Ammon's horn (tissue), 1 donor: ENCODE measurements at places on chromosomes 2 and 18.

DNA sequence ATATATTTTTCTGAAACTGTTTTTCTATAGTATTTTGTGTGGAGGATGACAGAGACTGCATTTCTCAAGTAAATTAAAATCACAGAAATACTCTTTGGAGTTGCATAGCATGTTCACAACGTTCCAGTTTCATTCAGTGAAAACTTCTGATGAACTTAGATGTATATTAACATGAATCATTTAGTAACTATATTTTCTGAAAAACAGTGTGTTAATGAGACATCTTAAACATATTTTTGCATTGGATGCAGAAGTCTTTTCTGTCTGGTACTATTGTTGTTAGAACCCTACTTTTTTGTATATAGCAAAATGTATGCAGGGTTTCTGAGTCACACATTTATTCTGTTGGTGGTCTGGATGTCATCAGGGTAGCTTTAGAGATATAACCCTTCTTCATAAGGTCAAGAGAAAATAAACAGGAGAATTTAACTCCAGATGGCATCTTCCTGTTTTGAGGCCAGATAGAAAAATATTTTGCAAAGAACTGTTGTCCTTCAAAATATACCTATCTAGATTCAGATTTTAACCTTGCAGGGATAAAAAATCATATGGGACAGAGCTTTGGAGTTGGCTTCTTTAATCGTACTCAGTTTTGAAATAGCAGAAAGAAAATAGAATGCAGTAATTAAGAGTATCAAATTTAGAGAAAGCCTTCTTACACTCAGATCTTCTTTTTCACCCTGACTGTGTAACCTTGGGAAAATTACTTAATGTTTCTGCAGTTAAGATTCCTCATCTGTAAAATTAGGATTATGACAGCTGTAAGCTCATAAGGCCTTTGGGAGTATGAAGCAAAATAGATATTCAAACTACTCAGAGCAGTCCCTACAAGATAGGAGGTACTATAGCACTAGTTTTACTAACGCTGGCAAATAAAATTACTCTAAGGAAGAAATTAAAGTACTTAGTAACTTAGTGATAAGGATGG lies 5.3 kb downstream of the COL3A1 start:
- no peak for DNase-seq

GRCh38 chr2:942775-943460 lies 7.7 kb upstream of the SNTG2 start:
- DNase-seq = no peak

DNA sequence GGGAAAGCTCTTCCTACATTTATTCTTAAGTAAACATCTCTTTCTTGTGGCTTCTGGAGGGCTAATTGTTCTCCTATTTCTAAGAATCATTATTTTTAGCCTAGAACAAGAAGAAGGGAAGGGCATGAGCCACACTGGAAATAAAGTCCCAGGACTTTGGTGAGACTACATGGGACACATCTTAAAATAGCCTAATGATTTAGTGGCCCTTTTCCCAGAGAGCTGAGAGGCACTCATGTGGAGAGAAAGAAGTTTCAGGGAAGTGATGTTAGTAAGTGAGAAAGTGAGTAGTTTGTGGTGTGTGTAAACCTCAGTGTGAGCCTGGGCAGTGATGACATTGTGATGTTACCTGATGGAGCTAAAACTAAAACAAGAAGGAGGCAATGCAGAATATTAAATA lies 14.6 kb downstream of the ITGA4 start:
- no peak for DNase-seq

DNA sequence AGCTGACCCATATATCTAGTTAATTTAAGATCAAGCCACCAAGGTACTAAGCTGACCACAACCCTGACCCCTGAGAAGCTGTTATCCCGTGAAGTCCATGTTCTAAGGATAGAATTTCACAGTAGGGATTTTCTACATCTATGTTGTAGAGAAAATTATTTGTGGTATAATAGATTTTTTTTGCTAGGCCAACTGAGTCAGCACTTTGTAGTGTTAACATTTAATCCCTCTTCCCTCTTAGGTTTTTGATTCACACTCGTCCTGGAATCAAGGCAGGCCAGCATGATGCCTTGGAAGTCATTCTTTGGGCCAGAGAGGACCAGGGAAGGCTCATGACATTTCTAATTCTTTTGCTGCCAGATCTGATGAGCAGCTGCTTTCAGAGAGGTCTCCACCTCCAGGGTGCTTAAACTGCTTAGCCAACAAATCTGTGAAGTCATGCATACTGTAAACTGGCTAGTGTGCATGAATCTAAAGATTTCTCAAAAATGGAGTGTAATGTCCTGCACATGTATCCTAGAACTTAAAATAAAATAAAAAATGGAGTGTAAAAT lies 102.5 kb downstream of the RBM43 start:
- no peak for DNase-seq

- DNase-seq = no peak
Observed at GRCh38 chr18:12302391-12303147, 5.5 kb upstream of the TUBB6 start.

DNA sequence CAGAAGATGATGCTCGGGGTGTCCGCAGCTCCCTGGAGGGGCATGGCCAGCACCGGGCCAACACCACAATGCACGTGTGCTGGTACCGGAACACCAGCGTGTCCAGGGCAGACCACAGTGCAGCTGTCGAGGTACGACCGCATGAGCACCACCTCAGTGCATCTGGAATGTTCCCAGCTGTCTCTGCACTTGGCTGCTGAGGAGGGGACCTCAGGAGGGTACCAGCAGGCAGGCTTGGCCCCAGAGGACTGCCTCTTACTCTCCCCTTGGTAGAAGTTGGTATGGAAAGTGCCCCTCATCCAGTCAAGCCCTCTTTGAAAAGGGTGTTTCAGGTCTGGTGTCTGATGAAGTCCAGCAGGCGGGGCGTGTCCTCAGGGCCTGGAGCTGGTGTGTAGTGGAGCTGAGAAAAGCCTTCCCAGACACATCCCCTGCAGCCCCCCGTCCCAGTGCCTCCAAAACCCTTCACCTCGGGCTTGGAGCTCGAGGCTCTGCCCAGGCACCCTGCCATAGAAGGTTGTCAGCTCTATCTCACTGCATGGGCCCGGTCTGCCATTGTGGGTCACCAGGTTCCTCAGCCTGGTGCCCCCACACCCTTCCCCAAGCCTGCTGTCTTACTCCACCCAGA lies 16.7 kb downstream of the STK25 start:
- no peak for DNase-seq

DNA sequence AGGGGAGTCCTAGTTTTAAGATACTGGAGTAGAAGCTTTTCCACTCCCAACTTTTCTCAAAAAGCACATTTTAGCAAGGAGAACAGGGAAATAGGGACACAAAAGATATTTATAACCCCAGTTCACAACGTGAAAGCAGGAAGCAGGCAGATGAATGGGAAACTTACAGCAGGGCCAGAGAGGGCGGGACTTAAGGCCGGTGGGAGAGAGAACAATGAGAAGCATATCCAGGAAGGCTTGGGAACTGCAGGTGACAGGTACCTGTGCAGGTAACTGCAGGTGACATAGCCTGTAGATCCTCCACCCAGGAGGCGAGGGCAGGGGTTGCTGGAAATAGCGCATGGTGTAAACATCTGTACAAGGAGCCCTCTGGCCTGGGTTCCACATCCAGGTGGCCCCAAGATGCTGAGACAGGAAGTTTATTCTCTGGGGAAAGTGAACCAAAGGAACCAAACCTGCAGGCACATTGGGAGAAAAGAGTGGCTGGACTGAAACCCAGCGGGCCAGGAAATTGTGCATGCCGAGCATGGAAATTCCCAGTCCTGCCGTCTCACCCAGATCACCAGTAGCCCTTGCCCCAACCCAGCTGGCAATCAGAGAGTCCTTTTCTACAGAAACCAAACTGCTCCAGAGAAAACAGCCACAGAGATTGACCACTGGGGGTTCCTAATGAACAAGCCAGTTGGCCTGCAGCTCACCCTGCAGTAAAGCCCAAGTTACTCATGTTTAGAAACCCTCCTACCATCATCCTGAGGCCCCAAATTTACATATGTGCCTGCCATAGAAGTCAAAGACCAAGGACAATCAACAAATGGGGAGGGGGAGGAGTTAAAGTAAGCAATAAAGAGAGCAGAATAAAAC lies 24.3 kb upstream of the COL6A3 start:
- no peak for DNase-seq

GRCh38 chr2:37554155-37554510 lies 117.3 kb downstream of the CDC42EP3 start:
- peak; percentile 54 for DNase-seq

- DNase-seq = no peak
Observed at GRCh38 chr2:34549710-34550345, 950.7 kb upstream of the FAM98A start.

DNA sequence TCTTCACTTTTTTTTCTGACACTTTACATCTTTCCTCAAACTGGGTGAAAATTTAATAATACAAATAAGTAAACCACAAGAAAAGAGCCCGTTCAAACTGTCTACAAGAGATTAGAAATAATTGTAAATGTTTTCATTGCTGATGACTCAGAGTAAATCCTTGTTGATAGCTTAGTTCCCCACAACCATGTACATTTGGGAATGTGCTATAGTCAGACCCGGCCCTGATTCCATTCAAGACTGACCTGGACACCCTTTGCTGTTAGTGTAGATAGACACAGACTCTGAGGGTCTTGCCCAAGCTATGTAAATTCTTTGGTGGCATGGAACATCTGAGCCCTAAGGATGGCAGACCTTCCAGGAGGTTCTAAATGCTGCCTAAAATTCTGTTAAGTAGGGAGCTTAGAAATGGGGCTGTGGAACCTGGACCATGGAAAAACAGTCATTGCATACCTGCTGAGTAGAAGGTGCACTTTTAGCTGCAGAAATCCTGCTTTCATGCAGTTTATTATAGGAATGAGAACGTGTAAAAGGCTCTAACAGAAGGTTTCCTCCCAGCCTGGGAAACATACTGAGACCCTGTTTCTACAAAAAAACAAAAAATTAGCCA lies 3.7 kb downstream of the MALT1 start:
- no peak for DNase-seq

- no peak for DNase-seq
Observed at GRCh38 chr2:54520687-54521086, 64.6 kb downstream of the SPTBN1 start.

DNA sequence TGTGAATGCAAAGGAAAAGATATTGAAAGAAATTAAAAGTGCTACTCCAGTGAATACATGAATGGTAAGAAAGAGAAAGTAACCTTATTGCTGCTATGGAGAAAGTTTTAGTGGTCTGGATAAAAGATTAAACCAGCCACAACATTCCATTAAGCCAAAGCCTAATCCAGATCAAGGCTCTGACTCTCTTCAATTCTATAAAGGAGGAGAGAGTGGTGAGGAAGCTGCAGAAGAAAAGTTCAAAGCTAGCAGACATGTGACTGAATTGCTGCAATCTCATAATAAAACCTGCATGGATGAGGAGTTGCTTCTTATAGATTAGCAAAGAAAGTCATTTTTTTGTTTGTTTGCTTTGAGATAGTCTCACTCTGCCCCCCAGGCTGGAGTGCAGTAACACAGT lies 130.2 kb downstream of the DNAH6 start:
- DNase-seq = no peak

- DNase-seq = no peak
Observed at GRCh38 chr2:167157523-167157922, 269.2 kb downstream of the XIRP2 start.

GRCh38 chr18:58639751-58640427 lies 11.0 kb upstream of the ALPK2 start:
- DNase-seq = peak; percentile 34

GRCh38 chr18:25056429-25056828 lies 295.5 kb downstream of the ZNF521 start:
- DNase-seq = peak; percentile 29

DNA sequence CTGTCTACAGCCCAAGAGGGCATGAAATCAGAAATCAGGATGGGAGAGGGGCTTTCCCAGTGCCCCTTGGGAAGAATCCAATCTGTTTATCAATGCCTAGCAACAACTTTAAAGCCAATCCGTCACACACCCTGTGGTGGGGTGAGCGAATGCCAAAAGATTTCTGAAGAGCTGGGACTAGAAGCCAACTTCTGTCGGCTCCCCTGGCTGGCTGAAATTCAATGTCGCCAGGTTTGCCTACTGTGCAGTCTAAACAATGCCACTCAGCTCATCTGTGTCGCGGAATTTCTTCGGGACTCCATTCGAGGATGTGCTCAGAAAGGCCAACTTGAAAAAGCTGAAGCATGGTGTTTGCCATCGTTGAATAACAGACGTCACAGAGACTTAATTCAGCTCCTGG lies 31.5 kb upstream of the NCKAP5 start:
- DNase-seq = no peak

DNA sequence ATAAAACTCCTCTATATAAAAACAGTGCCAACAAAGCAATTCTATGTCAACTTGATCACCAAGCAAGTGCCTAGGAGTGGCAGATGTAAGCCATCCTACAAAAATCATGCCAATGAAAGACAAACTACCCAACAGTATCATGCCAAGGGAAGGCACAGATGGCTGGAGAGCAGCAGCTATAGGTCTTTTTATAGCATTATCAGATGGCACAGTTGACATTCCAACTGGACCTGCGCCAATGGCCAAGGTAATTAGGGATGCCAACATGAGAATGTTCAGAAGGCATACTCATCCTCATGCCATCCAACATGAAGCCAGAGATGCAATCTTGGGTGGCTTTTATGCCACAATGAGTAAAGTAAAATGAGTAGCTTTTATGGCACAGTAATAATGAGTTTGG lies 237.3 kb downstream of the OTX1 start:
- DNase-seq = no peak

DNA sequence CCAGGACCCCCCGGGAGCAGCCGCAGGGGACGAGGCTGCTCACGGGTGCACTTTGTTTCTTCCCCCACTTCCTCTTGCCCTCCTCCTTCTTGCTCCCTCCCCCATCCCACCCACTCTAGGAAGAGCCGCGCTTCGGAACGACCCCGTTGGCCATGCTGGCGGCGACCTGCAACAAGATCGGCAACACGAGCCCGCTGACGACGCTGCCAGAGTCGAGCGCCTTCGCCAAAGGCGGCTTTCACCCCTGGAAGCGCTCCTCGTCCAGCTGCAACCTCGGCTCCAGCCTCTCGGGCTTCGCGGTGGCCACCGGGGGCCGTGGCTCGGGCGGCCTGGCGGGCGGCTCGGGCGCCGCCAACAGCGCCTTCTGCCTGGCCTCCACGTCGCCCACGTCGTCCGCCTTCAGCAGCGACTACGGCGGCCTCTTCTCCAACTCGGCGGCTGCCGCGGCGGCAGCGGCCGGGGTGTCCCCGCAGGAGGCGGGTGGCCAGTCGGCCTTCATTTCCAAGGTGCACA lies 1.3 kb downstream of the SP9 start:
- no peak for DNase-seq

GRCh38 chr18:48036641-48037421 lies 106.4 kb upstream of the SMAD2 start:
- no peak for DNase-seq

- no peak for DNase-seq
Observed at GRCh38 chr2:239777219-239777618, 247.9 kb downstream of the NDUFA10 start.

GRCh38 chr18:48074929-48075706 lies 144.7 kb upstream of the SMAD2 start:
- DNase-seq = peak; percentile 61
